ENCODE measurements at places on chromosomes 4 and X.

GRCh38 chrX:2552621-2553201 is 51.9 kb upstream of the DHRSX start:
- no peak for DNase-seq

DNA sequence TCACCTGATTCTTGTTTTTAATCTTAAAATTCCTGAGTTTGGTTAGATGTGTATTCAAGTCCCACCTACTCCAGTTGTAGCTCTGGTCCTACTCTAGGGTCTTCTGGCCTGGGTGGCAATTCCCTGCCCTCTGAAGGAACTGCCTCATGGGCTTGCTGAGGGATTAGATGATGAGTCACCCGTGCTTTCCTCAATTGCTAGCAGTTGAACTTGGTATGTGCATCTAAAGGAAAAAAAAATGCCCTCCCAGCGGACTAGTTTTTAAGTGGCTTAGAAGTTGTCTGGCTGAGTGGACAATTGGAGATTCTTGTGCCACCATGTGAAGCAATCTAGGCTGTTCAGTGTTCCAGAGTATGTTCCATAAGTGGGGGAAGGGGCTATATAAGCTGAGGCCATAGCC is 127.0 kb downstream of the CCNG2 start:
- DNase-seq, result no peak

DNA sequence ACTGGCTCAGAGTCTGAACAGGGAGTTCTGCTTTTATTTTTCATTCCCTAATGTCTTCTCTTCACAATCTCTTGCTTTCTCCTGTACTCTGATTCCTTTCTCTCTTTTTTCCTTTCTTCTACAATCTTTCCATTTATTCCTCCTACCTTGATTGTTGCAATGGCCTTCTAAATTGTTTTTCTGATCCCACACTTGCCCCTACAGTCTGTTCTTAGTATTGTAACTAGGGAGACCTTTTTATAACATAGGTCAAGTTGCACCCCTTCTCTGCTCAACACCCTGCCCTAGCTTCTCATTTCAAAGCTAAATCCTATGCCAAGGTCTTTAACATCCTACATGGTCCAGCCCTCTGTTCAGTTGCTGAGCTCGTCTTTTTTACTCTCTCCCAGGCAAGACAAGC is 277.9 kb downstream of the GBA3 start:
- no peak for DNase-seq

DNA sequence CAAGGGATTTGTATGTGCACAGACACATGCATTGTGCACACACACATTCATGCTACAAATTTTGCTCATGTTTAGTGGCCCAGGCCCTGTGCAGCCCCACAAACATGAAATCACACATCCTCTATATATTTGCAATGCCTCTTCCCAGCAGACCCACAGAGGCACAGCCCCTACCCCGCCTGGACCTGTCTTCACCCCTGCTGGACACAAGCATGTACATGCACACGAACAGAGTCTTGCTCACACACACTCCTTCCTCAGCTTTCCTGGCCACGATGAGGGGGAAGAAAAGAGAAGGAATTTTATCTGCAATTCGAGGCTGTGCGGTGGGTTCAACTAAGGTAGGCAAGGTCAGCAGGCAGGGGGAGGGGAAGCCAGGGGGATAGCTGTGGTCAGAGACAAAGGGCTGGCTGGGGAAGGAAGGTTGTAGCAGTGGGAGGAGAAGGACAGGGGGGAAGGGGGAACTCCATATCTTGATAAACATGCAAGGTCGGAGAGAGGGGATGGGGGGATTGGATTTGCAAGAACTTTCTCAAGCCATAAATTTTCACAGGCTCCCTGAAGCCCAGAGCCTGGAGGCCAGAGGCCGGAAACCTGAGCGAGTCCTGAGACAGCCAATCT is 156.4 kb downstream of the EFNB1 start:
- no peak for DNase-seq

DNA sequence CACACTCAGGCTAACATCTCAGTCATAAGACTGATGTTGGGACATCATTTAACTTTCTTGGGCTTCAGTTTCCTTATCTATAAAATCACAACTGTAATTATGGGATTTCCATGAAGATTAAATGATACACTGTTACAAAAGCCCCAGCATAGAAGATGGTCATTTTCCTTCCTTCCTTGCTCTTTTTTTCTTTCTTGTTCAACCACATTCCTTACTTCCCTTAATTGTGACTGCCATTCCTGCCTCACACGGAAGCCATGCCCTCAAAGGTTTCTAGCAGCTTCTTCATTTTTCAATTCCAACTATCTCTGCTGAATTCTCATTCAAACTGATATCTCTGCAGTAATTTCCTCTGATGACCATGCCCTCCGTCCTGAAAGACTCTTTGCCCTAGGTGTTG is 311.8 kb downstream of the PPP3CA start:
- DNase-seq, result no peak

- DNase-seq, result no peak
These were observed 2042.2 kb downstream of the ARAP2 start for GRCh38 chr4:34202154-34202553.

DNA sequence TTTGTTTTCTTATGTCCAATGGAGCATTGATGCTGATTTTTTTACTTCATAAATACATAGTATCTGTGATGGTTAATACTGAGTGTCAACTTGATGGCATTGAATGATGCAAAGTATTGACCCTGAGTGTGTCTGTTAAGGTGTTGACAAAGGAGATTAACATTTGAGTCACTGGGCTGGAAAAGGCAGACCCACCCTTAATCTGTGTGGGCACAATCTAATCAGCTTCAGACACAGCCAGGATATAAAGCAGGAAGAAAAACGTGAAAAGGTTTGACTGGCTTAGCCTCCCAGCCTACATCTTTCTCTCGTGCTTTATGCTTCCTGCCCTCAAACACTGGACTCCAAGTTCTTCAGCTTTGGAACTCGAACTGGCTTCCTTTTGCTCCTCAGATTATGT is 230.6 kb upstream of the SPRY1 start:
- no peak for DNase-seq

- no peak for DNase-seq
These were observed 2.8 kb downstream of the SORCS2 start for GRCh38 chr4:7195141-7195515.

DNA sequence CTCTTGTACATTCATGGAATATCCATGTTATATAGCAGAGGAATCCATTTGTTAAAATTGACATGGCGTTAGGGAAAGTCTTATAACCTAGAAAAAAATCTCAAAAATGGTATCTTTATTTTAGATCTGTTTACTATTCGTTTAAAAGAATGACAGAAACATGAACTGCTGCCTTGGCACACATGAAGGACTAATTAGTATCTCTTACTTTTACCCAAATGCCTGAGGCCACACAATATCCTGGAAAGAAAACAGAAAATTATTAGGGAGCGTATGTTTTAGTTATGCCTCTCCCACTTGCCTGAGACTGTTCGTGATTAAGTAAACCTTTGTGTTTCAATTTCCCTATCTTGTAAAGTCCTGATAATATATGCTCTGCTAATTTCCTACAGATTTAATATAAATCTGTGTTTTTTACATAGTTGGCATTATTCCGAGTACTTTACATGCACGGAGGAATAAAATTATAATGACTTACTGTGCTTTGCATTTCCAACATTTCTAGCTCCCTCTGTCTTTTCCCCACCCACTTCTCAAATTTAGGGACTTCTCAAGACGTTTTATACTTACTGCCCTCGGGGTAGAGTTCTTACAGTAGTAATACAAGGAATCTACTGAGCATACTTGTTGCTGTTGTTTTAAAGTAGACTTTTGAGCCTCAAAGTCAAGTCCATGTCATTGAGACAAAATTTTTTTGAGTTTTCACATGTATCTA is 147.3 kb downstream of the VEGFC start:
- DNase-seq, result no peak
